K562 (cell line): ENCODE measurements at places on chromosomes 1 and 21.

DNA sequence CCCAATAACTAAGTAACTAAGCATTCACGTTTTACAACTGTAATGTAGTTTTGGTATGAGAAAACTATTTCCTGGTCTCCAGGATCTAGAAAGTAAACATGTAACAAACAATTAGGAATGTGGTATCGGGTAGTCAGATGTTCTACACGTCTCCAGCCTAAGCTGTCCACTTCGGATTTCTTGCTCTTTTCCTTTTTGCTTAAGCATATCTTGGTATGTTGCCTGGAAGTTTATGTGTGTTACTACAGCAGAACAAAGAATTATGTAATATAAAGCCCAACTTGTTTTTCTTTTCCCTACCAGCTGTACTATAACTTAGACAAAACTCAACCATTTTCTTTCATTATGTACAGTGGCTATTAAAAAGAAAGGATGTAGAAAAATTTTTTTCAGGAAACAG is 20.4 kb upstream of the WARS2 start:
- H3K27ac ChIP-seq: no peak overlapping the region
- DNase-seq: no peak
- no peak overlapping the region for H3K4me3 ChIP-seq
- H3K27me3 ChIP-seq: no peaks in the 10 kb centered on the region
- peaks cover 34% of the 10 kb centered on the region for H3K36me3 ChIP-seq

DNA sequence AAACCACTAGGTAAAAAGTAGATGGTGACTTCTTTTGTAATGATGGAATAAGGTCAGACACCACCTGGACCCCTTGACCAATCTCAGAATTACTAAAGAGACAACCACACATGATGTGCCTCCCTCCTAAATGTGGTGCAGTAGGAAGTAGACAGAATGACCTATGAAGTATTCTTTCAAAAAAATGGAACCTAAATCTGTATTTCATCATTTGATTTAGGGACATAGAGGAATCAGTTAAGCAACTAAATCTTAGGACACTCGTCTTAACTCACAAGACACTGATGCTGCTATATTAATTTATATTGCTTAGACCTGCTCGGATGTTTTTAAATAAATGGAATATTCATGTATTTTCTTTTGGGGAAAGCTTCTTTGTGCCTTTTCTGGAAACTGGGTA is 80.9 kb upstream of the IRF2BP2 start:
- DNase-seq: no peak
- H3K4me3 ChIP-seq: no peak overlapping the region
- no peak overlapping the region for H3K27ac ChIP-seq
- 0 out of 2 replicates have a peak, but pooled peaks cover 3% of the 10 kb centered on the region for H3K4me1 ChIP-seq

GRCh38 chr1:187275985-187276575 is 447.3 kb downstream of the PLA2G4A start:
- H3K36me3 ChIP-seq: no peaks in the 10 kb centered on the region
- H3K27me3 ChIP-seq: no peaks in the 10 kb centered on the region
- no peak overlapping the region for H3K27ac ChIP-seq

DNA sequence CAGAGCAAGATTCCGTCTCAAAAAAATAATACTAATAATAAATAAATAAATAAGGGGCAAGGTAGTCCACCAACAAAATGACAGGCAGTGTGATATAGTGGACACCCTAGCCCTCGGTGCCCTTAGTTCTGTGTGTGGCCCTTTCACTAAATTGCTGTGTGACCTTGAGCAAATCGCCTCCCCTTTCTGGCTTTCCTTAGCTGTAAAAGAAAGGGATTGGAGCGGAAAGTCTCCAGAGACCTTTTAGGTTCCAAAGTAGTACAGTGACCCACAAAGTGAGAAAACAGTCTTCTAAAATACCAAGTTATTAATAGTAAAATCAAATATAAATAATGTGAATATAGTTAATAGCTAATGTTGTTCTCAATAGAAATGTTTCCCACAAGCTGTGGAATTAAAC is 7.6 kb downstream of the LMNA start:
- no peak for DNase-seq
- peaks cover 80% of the 10 kb centered on the region for H3K4me1 ChIP-seq
- no peak overlapping the region; the same call in 1 of the 2 replicates for H3K4me3 ChIP-seq
- peaks cover 34% of the 10 kb centered on the region; the same call in 2 of the 3 replicates for H3K36me3 ChIP-seq
- no peaks in the 10 kb centered on the region for H3K27me3 ChIP-seq

DNA sequence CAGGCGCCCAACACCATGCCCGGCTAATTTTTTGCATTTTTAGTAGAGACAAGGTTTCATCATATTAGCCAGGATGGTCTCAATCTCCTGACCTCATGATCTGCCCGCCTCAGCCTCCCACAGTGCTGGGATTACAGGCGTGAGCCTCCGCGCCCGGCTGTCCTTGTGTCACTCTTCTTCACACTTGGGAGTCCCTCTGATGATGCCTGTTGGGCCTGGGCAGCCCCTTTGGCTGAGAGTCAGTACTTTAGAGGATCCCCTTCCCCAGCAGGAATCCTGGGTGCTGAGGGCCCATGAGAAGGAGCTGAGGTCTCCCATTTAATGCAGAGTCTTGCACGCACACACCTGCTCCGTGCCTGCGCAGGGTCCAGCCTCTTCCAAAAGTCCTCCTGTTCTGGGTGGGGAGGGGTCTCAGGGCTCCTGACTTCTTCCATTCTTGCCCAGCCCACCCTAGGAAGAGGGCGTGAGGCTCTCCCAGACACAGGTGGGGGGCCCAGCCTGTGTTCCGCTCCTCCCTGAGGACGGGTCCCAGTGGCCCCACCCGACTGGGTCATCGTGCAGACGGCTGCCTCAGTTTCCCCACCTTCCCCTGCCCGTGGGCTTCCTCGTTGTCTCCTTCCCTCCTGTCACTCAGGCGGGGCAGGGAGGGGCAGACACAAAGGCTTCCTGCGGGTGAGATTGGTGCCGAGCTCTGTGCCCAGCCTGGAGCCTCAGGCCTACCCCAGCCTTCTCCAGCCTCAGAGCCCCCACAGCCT is 3.9 kb downstream of the TTLL10 start:
- no peak overlapping the region for H3K4me3 ChIP-seq
- H3K4me1 ChIP-seq: peaks cover 69% of the 10 kb centered on the region
- no peaks in the 10 kb centered on the region for H3K36me3 ChIP-seq

DNA sequence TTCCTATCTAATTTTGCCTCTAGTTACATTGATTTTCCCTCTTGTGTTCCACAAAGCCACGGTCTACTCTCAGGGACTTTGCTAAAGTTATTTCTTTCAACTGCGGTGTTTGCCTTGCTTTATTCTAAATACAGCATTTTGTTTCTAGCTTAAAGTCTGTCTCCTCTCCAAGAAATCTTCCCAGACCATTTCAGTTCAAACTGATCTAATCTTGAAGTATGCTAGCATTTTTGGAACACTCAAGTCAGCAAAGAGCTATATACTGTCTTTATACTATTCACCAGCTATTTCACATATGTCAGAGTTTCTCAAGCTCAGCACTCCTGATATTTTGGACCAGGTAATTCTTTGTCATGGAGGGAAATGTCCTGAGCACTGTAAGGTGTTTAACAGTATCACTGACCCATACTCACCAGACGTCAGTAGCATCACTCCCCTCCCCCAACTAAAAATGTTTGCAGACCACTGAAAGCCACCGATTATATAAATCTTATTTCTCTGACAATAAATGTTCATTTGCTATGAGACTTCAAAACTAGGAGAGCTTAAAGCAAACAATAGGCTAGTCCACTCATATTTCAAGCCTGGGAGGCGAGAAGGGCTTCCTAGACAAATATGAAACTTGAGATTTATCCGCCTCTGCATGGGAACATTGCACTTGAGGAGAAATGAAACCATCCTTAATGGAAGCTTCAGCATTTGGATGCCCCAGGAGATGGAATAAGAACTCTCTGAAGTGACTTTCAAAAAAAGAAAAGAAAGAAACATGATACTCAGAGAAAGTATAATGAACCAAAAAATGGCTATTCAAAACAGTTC is 81.1 kb downstream of the KIAA0319L start:
- H3K4me1 ChIP-seq: no peaks in the 10 kb centered on the region
- no peak for DNase-seq
- no peak overlapping the region for H3K4me3 ChIP-seq
- no peak overlapping the region for H3K27ac ChIP-seq
- H3K27me3 ChIP-seq: no peaks in the 10 kb centered on the region
- H3K36me3 ChIP-seq: peaks cover 21% of the 10 kb centered on the region; the same call in 2 of the 3 replicates

DNA sequence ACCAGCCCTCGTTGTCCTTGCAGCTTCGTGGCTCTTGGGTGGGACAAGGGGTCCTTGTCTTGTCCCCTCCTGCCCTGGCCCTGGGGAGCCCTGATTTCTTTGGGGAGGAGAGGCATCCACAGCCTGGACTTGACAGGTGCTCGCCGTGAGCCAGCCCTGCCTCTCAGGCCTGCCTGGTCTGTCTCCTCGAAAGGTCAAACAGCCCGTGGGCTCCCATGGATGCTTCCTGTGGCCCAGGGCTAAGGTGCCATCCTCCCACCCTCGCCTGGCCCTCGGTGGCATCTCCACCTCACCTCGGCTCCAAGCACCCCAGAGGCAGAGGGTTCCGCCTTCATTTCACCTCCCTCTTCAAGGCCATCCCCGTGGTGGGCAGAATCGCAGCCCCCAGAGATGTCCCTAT is 9.0 kb downstream of the LRRC3 start:
- no peaks in the 10 kb centered on the region for H3K4me1 ChIP-seq
- H3K27ac ChIP-seq: no peak overlapping the region
- H3K27me3 ChIP-seq: peaks cover 30% of the 10 kb centered on the region
- no peak for DNase-seq
- H3K4me3 ChIP-seq: no peak overlapping the region
- H3K36me3 ChIP-seq: no peaks in the 10 kb centered on the region

DNA sequence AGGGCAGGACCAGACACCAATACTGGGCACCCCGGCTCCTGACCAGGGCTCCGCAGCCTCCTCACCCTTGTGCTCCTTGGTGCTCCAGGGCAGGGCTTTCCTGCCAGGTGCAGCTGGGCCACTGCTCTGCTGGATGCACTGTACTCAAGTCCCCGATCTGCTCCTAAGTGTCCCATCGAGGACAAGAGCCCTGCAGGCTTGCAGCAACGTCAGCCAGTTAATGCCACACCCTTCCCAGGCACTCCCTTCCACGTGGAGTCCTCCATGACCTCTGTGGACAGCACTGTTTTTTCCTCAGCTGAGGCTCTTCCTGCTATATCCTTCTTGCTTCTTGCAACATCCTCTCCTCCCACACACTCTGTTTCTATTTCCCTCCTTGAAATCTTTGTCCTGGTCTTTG is 94.0 kb upstream of the NGF start:
- H3K27ac ChIP-seq: no peak overlapping the region
- no peaks in the 10 kb centered on the region; the same call in 2 of the 3 replicates for H3K4me1 ChIP-seq
- no peak overlapping the region for H3K4me3 ChIP-seq
- no peak for DNase-seq
- no peaks in the 10 kb centered on the region for H3K36me3 ChIP-seq

GRCh38 chr21:35375115-35375514 is 326.0 kb upstream of the RUNX1 start:
- no peak for DNase-seq
- H3K36me3 ChIP-seq: no peaks in the 10 kb centered on the region
- H3K4me1 ChIP-seq: no peaks in the 10 kb centered on the region
- H3K27ac ChIP-seq: no peak overlapping the region
- no peak overlapping the region for H3K4me3 ChIP-seq
- no peaks in the 10 kb centered on the region for H3K27me3 ChIP-seq

- H3K4me1 ChIP-seq: peaks cover 5% of the 10 kb centered on the region
- no peaks in the 10 kb centered on the region for H3K27me3 ChIP-seq
Observed at GRCh38 chr1:30089024-30089430, 634.4 kb downstream of the MATN1 start.

DNA sequence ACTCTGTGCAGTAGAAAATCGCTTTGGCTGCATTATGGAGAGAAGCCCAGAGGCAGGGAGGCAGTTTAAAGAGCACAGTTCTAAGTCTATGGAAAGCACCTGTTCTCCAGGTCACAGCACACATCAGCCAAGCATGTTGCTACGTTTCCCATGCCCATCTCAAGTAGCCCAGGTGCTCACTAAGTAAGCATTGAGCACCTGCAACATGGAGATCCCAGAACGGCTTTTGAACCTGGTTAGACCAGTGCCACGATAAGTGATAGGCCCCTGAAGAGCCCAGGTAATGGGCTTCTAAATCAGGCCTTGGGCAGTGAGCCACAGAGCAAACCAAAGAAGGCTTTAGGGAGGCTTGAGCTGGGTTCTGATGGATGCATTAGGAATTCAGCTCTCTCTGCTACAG is 186.2 kb downstream of the C1orf94 start:
- no peaks in the 10 kb centered on the region for H3K4me1 ChIP-seq
- no peak overlapping the region for H3K27ac ChIP-seq
- no peak overlapping the region for H3K4me3 ChIP-seq
